Brain (organoid and tissue), 16 donors: ENCODE measurements at places on chromosomes 5 and 9.

GRCh38 chr9:126702151-126703001, 88.6 kb downstream of the LMX1B start:
- no peak for DNase-seq

DNA sequence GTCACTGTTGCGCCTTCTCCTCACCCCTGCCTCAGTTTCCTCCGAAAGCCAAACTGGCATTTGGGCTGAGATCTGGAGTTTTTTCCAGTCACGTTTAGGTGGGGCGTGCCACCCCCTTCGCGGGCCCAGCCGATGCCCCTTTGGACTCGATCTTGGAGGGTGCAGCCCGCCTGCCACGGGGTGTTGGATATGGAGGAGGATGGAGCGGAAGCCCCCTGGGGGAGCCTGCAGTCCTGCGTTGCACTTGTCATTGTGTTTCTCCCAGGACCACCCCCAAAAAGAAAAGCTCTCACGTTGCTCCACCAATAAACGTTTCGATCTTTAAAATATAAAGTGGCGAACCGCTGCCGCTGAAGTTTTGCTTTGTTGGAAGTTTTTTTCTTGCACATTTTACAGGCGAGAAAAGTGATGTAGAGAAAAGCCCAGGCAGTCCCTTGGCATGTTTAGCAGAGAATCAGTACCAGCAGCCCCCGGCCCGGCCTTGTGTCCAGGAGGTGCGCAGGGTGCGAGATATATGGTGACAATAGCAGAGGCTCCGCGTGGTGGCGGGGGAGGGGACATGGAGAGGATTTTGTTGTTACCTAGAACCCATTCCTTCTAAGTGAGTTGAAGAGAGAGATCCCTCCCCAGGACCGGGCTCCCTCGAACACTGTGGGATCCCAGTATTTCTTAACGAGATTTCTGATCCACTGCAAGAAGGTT, 681 bp downstream of the F2R start:
- peak; percentile 31 for DNase-seq

DNA sequence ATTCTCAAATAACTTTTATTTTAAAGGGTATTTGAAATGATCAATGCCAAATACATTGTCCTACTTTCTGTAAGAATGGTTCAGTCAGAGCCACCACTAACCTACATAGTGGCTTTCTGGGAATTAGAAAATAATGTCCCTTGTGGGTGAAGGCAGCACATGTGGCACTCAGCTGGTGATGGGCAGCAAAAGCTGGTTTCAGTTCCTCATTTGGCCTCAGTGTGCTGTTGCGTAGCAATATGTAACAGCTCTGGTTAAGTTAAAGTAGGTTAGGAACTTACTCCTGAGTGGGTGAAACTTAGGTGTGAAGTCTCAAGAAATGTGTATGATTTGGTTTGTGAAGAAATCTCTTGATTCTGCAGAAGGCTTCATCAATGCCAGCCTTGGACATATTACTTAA, 99.6 kb upstream of the SPEF2 start:
- DNase-seq: no peak

GRCh38 chr9:134522976-134523375, 118.6 kb upstream of the COL5A1 start:
- DNase-seq: no peak

DNA sequence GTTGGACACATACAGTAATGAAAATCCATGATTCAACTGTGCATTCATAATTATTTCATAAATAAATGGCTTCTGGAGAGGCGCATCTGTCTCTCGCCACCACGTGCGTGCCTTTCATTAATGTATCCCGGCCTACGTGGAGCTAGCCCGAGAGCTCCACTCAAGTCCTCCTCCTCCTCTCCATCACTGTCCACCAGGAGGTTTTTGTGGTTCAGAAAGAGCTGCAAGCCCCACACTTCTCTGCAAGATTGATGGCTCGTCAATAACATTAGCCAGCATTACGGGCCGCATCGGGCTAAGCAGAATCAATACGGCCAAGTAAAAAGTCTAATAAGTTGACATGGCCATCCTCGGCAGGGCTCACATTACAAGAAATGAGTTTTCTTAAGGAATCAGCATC, 499.8 kb downstream of the BNC2 start:
- no peak for DNase-seq

GRCh38 chr9:98488571-98489312, 220.0 kb downstream of the GABBR2 start:
- no peak for DNase-seq

- DNase-seq: no peak
Observed at GRCh38 chr5:98173334-98173733, 600.1 kb upstream of the RGMB start.

- DNase-seq: peak; percentile 89
Observed at GRCh38 chr5:9534881-9535517, 10.9 kb downstream of the SEMA5A start.

GRCh38 chr9:136857166-136857565, 5.0 kb downstream of the MAMDC4 start:
- no peak for DNase-seq
